GM23248 (cell line): ENCODE measurements at places on chromosomes 4 and X. TPM values are rescaled to one million over a fixed set of nuclear protein-coding genes. Genes with fewer than 3 reads are reported as not detected.
A peak's percentile ranks its signal among the peaks of the same experiment; 100 is the strongest.

DNA sequence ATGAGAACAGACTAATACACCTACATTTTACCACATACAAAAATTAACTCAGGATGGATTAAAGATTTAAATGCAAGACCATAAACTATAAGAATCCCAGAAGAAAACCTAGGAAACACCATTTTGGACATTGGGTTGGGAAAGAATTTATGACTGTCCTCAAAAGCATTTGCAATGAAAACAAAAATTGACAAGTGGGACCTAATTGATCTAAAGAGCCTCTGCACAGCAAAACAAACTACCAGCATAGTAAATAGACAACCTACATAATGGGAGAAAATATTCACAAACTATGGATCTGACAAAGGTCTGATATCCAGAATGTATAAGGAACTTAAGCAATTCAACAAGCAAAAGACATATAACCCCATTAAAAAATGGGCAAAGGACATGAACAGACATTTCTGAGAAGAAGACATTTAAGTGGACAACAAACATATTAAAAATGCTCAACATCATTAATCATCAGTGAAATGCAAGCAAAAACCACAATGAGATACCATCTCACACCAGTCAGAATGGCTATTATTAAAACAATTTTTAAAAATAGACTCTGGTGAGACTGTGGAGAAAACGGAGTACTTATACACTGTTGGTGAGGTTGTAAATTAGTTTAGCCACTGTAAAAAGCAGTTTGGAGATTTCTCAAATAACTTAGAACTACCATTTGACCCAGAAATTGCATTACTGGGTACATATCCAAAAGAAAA is 221.7 kb upstream of the DIPK2B start:
- H3K4me1 ChIP-seq: peaks cover 15% of the 10 kb centered on the region
- H3K27me3 ChIP-seq: no peaks in the 10 kb centered on the region
- no peak overlapping the region for H3K4me3 ChIP-seq
- no peaks in the 10 kb centered on the region for H3K36me3 ChIP-seq
- H3K27ac ChIP-seq: peak overlapping the region; percentile 39
- peak; percentile 39 for DNase-seq

DNA sequence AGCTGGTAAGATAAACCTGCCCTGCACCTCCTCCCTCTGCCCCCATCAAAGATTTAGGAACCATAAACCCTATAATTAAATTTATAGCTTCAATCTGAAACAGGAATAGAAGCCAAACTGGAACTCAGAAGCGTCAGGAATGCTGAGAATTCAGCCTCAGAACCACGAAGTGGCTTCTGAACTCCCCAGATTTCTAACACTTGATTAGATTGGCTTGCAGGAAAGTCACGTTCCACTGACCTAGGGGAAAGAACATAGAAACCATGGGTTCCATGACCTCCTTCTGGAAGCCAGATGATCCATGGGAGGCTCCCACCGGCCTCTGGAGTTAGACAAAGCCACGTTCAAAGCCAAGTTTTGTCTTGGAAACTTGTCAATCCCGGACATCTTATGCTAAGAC is 356.5 kb downstream of the MID1IP1 start:
- no peaks in the 10 kb centered on the region; the same call in 1 of the 2 replicates for H3K27me3 ChIP-seq
- no peak overlapping the region for H3K27ac ChIP-seq
- DNase-seq: no peak
- H3K4me3 ChIP-seq: no peak overlapping the region

DNA sequence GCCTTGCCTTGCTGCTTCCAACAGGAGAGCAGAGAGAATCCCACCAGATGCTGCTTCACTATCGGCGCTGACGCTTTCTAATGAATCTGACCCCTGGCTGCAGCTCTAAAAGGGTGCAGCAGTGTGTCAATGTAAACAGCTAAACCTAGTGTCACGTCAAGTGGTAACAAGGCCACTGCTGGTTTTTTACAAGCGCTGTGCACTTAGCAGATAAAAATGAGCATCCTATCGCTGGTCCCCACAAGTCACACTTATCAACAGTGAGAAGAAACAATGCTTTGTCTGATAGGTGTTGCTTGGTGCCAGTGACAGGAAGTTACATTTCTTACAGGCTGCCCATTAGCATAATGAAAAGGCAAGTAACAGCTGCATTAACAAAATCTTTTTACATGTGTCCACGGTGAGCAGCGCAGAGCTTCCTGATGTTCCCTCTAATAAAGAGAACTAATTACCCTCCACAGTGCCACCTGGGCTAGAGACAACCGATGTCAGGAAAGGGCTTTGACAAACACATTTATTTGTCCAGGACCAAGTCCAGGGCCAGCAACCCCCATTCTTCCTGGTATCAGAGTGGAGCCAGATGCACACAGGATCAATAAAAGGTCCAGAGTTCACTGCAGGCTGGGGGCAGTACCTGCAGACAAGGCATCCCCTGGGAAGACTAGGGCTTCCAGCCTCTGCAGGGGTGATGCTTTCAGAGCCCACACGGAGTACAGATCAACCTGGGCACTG is 176.0 kb downstream of the MGST2 start:
- no peak overlapping the region for H3K4me3 ChIP-seq
- DNase-seq: no peak
- no peaks in the 10 kb centered on the region for H3K4me1 ChIP-seq

GRCh38 chrX:53093177-53093655 is 726 bp upstream of the KANTR start:
- H3K27me3 ChIP-seq: no peaks in the 10 kb centered on the region
- H3K4me3 ChIP-seq: peak overlapping the region; percentile 89
- peak overlapping the region; percentile 87 for H3K27ac ChIP-seq

Gene TBC1D9
- 14.4 and 18.3 TPM in 2 replicates for total RNA-seq

- H3K27me3 ChIP-seq: 0 out of 2 replicates have a peak, but pooled peaks cover 12% of the 10 kb centered on the region
- no peaks in the 10 kb centered on the region for H3K36me3 ChIP-seq
- peaks cover 37% of the 10 kb centered on the region for H3K4me1 ChIP-seq
- peak overlapping the region; percentile 27 for H3K4me3 ChIP-seq
- H3K27ac ChIP-seq: peak overlapping the region; percentile 89
Observed at GRCh38 chr4:13988353-13989305, 361.1 kb upstream of the BOD1L1 start.
